ENCODE measurements at places on chromosomes 1 and 21.

- no peak for DNase-seq
Observed at GRCh38 chr1:20115479-20115878, 3.9 kb downstream of the PLA2G2D start.

- no peak for DNase-seq
Observed at GRCh38 chr1:222168621-222169020, 379.3 kb downstream of the HHIPL2 start.

DNA sequence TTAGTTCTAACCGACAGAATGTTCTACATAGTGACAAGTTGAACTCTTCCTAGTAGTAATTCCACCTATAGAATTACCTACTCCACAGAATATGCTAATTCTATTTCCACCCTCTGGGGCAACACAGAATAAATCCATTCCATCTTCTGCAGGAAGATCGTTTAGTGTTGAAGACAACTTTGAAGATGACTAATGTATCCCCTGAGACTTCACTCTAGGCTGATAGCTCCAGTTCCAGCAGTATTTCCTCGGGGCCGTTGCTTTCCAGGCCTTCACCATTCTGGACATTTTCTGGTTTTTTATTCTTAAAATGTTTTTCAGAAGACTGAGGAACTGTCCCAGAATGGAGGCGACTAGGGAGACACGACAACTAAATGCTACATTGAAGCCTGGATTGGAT, 61.0 kb upstream of the CSF1 start:
- no peak for DNase-seq

- DNase-seq: no peak
Observed at GRCh38 chr1:159884296-159884695, 15.7 kb downstream of the CFAP45 start.
